ENCODE measurements at places on chromosomes 12 and 14.

GRCh38 chr12:23204933-23205778, 580.2 kb downstream of the ETNK1 start:
- peak; percentile 41 for DNase-seq

GRCh38 chr12:52313926-52314325, 7.3 kb downstream of the KRT83 start:
- no peak for DNase-seq

GRCh38 chr12:110316861-110317260, 35.8 kb downstream of the ATP2A2 start:
- DNase-seq, result no peak

DNA sequence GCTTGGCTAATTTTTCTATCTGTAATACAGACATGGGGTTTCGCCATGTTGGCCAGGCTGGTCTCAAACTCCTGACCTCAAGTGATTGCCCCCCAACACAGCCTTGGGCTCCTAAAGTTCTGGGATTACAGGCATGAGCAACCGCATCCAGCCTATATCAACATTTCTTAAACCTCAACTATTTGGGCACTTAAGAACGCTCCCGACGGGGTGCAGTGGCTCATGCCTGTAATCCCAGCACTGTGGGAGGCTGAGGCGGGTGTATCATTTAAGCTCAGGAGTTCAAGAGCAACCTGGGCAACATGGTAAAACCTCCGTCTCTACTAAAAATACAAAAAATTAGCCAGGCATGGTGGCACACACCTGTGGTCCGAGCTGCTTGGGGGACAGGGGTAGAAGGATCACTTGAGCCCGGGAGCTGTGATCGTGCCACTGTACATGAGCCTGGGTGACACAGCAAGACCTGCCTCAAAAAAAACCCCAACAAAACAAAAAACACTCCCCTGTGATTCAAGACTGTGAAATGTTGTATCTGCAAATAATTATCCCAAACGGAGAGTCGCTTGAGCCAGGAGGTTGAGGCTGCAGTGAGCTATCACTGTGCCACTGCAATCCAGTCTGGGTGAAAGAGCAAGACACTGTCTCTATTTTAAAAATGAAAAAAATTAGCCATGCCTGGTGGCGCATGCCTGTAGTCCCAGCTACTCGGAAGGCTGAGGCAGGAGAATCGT, 21.5 kb downstream of the PPTC7 start:
- no peak for DNase-seq

DNA sequence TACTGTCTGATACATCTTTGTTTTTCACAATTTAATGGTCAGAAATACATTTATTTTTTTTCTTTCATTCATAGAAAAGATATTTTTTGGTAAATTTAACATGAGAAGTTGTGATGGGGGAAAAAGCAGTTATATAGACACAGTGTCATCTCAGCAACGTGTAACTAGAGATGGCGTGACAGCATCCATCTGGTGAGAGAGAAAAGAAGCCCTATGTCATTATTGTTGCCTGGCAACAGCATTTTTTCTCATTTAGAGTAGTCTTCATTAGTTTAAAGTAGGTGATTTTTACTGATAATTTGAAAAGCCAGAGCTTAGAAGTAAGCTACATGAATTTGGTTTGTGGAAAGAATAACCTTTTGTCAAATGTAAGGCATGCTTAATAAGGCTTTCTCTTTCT, 128.6 kb downstream of the ACSS3 start:
- DNase-seq, result no peak

DNA sequence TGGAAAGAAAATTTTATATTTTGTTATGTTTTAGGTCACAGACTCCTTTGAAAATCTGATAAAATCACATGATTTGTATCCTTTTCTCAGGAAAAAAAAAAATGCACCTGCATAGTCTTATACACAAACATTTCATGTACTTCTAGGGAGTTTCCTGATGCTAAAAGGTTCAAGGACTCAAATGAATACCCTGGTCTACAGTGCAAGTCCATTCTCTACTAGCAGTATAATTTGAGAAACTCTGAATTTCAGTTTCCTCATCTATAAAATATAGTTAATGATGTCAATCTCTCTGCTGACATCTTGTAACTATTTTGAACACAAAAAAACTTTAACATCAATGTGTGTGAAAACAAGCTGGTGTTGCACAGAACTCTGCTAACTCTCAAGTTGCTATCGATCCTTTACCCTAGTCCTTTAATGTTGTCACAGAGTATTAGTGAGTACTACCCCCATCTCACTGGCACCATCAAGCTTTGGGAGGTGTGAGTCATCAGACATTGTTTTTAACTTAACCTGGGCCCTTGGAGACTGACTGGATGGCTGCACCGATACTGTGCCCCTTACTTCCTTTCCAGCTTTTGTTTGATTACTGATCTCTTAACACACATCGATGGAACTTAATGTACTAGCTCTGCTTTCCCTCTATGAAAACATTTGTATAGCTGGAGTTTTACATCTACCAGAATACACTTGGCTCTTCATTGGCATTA, 251.9 kb upstream of the SOX5 start:
- DNase-seq, result no peak

- no peak for DNase-seq
These were observed 36.2 kb downstream of the GNPTAB start for GRCh38 chr12:101794574-101794973.

- DNase-seq, result no peak
These were observed 25.5 kb downstream of the SCARB1 start for GRCh38 chr12:124837958-124838803.

- no peak for DNase-seq
These were observed 50.5 kb downstream of the SINHCAF start for GRCh38 chr12:31275491-31275890.

GRCh38 chr12:96376865-96377264, 23.4 kb downstream of the CDK17 start:
- no peak for DNase-seq

GRCh38 chr12:10716704-10717315, 6.3 kb downstream of the YBX3 start:
- no peak for DNase-seq

GRCh38 chr14:83826838-83827237, 1703.1 kb upstream of the FLRT2 start:
- no peak for DNase-seq

- no peak for DNase-seq
These were observed 53.9 kb upstream of the STRN3 start for GRCh38 chr14:31080056-31080455.

GRCh38 chr12:52238207-52238840, 5.3 kb downstream of the KRT7 start:
- DNase-seq, result no peak

- DNase-seq, result peak; percentile 94
These were observed at the start of the genes APAF1 and IKBIP for GRCh38 chr12:98644712-98645571. Gene APAF1 (plus strand): TSS chr12:98645290. CDS start chr12:98648360, 3,070 bp downstream. Gene IKBIP (minus strand): TSS chr12:98644788. CDS start chr12:98644701, 87 bp downstream.

- no peak for DNase-seq
These were observed 55.4 kb downstream of the TEAD4 start for GRCh38 chr12:3014641-3015040.

GRCh38 chr14:72682188-72682587, 211.7 kb downstream of the DPF3 start:
- DNase-seq, result no peak

DNA sequence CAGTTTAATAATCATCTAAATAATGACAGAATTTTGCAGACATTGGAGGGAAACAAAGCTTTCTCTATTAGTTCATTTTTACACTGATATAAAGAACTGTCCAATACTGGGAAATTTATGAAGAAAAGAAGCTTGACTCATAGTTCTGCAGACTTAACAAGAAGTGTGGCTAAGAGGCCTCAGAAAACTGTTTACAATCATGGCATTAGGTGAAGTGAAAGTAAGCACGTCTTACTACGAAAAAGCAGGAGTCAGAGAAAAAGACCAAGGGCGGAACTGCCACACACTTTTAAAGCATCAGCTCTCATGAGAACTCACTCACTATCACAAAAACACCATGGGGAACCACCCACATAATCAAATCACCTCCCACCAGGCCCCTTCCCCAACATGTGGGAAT, 804.4 kb downstream of the FLRT2 start:
- DNase-seq, result no peak

- DNase-seq, result no peak
These were observed 36.1 kb upstream of the ANKRD9 start for GRCh38 chr14:102545461-102546265.

- no peak for DNase-seq
These were observed 12.5 kb upstream of the FOXN3 start for GRCh38 chr14:89429199-89430181.

DNA sequence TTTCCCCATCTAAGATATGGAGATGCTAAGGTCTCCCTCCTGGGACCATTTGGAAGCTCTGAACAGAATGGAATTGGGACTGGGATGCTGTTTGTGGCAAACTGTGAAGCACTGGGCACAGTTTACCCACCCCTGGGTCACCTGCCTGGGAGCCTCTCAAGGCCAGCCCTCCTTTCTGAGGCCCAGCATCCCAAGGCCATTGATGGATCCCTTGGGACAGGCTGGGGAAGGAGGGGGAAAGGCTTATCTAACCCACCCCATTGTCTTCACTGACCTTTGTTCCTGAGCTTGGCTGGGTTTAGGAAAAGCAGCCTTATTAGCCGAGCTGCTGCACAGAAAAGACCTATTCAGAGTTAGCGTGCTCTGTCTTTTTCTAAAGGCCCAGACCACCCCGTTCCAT, 5.2 kb downstream of the CCDC85C start:
- DNase-seq, result no peak

DNA sequence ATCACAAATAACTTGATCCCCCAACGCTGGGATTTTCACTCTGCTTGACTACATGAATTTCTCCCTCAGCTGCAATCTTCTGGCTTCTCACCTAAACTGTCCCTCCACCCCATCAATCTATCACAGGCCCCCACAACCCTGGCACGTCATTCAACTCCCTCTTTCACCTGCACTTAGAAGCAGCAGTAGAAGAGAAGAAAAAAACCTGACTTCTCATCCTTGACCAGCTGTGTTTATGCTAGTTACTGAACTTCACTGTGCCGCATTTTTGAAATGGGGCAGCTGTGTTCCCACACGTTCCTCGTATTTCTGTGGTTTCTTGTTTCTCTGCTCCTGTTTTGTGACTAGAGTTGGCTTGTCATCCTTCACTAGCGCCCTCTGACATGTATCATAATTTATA, 35.0 kb downstream of the ITPR2 start:
- DNase-seq, result no peak

- no peak for DNase-seq
These were observed 84.1 kb downstream of the FBXL14 start for GRCh38 chr12:1510056-1510812.

DNA sequence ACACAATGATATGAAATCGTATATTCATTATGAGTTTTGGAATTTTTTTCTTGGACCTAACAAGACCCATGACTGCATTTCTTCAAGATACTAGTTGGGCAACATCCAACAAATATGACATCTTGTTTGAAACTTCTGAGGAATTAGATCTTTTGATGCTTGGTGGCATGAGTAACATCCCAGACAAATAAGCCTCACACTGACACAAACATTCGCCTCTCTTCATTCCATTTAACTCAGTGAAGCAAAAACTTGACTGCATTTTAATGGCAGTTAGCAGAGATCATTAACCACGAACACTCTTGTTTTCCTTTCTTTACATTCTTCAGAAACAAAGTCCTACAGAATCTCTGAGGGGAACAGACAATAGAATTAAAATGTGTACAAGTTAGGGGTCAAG, 758.3 kb downstream of the C12orf50 start:
- DNase-seq, result no peak

GRCh38 chr14:34650786-34651584, 21.0 kb upstream of the SNX6 start:
- DNase-seq, result no peak

DNA sequence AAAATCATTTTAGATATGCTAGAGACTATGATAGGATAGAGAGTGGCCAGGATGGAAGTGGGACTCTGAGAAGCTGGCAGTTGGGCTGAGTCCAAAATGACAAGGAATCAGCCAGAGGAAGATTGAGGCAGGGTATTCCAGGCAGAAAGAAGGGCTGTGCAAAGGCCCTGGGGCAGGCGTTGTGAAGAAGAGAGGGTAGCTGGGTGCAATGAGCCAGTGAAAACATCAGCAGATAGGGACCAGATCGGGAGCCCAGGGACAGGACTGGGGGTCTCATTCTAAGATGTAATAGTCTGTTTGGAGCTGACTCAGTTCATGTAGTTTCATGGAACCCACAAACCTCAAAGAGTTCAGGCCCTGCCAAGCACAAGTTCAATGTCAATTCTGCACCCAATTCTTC, 126.6 kb downstream of the KSR2 start:
- DNase-seq, result no peak

DNA sequence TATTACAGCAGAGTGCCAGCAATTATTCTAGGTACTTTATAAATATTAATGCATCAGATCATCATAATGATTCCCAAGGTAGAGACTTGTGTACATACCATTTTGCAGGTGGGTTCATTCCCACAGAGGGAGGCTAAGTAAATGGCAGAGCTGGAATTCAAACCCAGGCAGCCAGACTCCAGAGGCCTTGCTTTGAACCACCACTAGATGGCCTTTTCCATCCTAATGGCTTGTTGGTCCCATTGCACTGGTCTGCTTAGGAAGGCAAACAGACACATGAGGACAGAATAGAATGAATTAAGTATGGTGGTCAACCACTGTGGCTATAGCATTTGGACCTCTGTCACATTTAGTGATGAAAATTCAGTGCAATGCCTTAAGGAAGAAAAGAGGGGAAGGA, 158.7 kb downstream of the METTL25 start:
- no peak for DNase-seq

GRCh38 chr12:132646850-132647249, 28.3 kb downstream of the P2RX2 start:
- no peak for DNase-seq

DNA sequence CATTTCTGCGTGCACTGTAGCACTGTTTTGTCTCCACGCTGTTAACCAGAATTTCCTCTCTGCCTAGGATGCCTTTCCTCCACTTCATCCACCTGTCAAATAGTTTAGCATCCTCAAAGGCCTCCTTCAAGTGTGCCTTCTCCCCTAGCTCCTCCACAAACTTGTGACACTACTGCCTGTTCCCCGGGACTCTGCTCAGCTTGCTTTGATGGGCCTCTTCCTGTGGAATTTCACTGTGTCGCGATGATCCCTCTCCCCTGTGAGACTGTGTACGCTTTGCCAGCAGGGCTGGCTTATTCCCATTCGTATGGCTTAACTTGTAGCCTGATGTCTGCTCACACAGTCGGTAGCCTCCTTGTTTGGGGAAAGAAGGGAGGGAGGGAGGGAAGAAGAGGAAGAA, 426.8 kb downstream of the VRK1 start:
- DNase-seq, result no peak

DNA sequence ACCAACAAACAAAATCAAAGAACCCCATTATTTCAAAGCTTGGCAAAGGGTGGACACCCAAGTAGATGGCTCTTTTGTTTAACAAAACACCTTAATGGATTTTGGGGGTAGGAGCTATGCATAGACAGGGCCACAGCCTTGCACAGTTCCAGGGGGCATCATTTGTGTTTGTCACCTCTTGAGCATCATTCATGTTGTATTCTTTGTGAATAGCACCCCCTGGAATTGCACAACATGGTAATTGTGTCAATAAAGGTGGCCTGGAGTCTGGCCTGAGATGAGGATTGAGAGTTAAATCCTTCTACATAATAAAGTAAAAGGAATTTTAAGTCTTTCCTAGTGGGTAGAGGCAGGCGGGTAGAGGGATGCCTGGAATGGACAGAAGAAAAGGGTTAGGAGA, 3.3 kb upstream of the FRS2 start:
- DNase-seq, result no peak
